ENCODE measurements at places on chromosomes 13 and 19.

DNA sequence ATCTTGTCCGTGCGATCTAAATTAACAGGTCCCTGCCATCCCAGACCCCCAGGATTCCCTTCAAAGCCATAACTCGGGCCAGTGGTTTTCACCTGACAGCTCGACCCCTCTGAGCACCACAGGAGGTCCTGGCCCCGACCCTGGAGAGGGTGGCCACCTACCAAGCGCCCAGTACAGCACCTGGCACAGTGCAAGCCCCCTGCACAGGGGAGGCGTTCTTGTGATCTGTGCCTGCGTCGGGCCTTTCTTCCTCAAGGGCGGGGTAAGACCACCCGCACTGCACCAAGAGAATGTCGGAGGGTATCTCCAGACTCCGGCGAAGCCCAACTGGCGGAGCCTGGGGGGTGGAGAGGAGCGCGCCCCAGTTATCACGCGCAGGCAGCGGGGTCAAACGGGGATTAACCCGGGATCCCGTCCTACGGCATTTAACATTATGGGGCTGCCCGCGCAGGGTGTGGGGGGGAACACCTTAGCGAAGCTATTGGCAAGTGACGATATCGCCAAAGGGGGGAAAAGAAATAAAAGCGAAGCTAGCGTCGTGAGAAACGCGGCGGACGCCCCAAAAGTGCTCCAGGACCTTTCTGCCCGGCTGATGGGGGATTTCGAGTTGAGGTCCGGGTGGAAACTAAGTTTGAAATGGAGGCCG is 1.3 kb upstream of the HNRNPL start:
- DNase-seq: peak; percentile 27

DNA sequence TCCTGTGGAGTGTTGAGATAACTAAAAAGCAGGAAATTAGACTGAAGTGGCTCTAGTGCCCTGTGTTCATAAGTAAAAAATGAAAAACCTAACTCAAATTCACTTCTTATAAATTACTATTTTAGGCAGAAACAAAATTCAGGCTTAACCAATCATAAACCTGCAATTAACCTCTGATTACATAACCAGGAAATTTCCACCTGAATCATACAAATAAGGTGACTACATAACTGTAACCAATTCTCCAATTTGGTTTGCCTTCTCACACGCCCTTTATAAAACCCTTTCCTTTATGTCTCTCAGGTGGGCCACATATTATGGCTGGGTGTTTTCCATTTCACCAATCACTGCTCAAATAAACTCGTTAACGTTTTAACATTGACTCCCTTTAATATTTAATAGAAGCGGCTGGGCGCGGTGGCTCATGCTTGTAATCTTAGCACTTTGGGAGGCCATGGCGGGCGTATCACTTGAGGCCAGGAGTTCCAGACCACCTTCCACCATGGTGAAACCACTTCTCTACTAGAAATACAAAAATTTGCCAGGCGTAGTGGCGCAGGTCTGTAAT is 22.9 kb upstream of the ZNF724 start:
- no peak for DNase-seq

- no peak for DNase-seq
Observed at GRCh38 chr19:46371371-46371901, 24.5 kb downstream of the PPP5C start.

GRCh38 chr13:71046360-71047079 is 820.5 kb downstream of the DACH1 start:
- DNase-seq: no peak

DNA sequence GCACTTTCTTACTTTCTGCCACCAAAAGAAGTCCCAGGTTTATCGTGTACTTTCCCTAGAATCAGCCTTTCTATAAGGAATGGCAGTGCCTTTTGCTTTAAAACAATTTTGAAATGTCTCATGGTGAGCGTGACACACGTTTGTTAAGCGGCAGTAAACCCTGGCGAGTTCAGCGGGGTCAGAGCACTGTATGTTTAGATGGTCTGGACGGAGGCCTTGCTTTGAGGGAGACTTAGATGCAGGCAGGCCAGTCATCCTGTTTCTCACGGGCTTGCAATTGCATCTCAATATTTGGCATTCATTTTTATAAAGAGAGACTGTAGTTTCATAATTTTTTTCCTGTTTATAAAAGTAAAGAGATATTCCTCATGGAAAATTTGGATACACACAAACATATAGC is 96.4 kb downstream of the TNFRSF19 start:
- no peak for DNase-seq

DNA sequence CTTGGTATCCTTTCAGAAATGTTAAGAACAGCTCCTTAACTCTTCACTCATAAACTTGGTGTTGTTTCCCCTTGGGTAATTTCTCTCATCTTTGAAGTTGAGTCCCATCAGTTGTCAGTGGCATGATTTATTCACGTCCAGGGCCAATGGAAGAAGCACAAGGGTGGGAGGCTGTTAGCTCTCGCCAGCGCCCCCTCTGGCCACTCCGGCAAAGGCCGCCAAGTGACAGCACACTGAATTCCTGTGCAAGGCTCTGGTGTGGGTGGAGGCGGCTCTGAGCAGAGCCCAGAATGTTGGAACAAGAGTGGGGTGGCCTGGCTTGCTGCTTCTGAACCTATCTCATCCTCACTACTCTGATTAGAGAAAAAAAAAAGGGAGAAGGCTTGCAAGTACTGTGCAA is 13.1 kb upstream of the MEDAG start:
- DNase-seq: no peak

All from effector CD4-positive, alpha-beta T cell (primary cell).